NCI-H2081 (cell line): ENCODE measurements at places on chromosomes 7 and 10.

GRCh38 chr7:15494711-15495110, 67.1 kb downstream of the AGMO start:
- no peak for DNase-seq

DNA sequence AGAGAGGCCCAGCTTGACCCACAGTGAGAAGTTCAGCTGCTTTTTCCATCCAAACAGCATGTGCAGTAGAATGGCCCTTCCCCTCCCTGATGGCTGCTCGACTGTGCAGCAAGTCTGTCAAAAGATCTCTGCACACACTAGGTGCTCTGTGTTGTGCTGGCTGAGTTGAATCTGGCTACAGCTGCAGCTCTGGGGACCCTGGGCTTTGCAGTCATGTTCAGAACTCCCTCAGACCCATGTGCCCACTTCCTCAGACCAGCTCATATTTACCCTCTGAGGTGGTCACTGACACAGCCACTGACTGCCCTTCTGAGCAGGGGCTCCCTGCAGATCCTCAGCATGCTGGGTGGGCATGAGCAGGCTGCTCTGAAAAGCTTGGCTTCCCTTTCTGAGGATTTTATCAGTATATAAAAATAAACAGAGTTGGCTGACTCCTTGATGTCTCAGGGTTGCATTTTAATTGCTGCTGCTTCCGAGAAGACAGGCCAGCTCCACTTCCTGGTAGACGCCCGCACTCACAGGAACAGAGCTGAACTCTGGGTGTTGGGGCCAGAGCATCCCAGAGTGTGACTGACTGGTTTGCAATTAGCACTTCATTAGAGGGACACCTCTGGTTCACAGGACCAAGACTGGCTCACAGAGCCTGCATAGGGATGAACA, 507.9 kb downstream of the RPS24 start:
- DNase-seq = no peak

DNA sequence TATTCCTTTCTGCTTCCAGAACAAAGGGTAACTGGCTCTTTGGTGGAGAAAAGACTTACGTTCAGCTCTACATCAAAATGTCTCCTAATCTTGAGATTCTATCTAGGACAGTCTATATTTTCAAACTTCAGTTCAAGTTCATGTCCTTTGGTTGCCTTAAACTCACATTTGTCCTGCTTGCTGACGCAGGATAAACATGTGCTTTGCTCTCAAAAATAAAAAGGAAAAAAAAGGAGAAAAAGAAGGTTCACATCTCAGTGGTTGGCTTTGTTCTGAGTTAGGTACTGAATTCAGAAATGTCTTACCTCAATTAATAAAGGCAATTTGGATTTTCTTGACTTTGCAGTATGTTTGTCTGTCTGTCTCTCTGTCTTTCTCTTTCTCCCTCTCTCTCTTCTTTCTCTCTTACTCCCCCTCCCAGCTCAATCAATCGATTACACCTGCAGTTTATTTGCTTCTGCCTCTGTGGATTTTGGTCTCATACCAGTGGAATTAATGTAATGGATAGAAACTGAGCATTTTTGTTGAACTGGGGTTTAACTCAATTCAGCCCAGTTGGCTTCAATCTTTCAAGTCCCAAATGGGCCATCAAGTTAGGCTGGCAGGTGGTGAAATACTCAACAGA, 72.2 kb upstream of the ADRB1 start:
- no peak for DNase-seq

DNA sequence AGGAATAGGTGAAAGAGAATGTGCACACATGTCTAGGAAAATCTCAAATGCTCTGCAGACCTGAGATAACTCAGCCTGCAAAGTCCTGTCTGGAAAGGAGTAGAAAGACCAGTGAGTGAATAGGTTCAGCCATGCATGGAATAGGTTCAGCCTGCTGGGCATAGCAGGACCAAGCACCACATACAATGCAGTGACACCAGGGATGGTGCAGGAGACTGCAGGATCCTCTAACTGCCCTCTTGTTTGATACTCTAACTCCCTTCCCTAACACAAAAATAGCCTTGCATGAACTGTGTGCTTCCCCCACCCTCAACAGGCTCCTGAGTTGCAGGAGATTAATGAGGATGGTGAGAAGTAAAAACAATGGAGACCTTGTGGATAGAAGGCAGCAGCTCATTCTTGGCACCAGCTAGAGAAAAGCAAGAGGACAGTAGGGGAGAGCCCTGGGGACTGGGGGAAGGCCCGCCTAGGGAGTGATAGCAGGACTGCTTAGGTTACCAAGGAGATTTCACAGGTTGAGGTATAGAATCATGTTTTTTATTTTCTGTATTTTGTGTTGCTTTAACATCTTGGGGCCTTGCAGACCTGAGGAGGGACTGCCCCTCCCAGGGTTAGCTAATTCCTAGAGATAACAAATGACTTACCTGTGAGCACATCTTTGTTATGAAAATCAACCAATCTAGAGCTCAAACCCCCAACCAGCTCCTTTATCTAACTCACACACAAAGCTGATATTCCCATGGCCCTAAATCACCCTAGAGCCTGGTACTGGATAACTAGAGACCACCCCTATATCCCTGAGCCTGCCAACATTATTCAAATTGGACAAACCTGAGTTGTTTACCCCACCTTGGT, 187.8 kb downstream of the PLPP4 start:
- DNase-seq = no peak

DNA sequence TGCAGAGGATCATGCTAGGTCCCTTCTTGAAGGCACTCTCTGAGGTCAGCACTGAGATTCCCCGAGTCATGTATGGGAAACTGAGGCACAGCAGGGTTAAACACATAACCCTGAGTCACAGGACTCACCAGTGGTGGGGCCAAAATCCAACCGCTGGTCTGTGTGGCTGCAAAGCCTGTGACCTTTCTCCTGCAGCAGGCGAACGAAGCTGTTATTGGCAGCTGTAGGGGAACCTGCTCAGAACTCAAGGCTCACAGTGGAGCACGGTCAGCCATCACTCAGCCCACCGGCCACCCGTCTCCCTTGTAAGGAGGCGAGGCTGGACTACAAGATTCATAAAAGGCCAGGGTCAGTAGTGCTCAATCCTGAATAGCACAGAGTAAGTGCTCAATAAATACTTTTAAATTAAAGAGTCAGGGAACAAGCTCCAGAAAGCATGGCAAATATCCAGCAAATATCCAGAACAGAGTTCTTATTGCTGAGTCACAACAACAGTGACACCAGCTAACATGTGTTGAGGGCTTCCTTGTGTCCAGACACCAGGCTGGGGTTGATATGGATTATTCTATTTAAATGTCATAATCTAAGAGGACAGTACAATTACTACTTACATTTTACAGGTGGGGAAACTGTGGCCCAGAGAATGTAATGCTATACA, 34.9 kb downstream of the CHST15 start:
- no peak for DNase-seq
